ENCODE measurements at places on chromosomes 16 and 17.
A peak's percentile ranks its signal among the peaks of the same experiment; 100 is the strongest.

- no peak for DNase-seq
Measured at GRCh38 chr16:26697807-26698206, 368.9 kb upstream of the C16orf82 start.

DNA sequence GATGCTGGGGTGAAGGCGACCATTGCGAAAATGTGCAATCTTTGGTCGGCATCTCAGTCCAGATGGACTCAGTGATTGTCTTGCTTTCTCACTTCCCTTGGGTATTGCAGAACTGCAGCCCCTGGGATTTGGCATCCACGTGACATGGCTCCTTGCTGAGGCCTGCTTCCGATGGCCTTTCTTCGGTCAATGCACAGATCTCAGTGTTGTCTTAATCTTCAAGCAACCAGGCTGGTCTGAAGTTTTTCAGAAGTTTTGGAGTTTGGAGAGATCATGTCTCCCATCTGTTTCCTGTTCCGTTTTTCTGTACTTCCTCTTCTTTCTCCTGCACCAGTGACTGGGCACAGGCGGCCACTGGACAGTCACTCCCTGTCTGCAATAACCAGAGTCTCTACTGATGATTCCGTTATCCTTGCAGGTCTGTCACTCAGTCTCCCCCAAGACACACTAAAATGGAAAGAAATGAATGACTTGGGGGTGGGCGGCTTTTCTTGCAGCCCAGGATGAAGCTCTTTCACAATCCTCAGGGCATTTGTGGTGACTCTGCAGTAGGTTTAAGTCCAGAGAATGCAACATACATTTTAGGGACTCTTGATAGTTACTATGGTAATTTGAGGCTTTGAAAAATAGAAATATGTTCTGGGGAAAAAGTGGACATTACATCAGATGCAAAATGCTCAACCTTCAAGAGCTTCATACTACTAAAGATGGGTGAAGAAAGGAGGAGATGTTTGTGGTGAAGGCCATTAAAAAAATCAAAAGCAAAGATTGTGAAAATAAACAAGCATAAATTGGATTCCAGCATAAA lies 106.3 kb upstream of the ZFHX3 start:
- DNase-seq, result peak; percentile 83

DNA sequence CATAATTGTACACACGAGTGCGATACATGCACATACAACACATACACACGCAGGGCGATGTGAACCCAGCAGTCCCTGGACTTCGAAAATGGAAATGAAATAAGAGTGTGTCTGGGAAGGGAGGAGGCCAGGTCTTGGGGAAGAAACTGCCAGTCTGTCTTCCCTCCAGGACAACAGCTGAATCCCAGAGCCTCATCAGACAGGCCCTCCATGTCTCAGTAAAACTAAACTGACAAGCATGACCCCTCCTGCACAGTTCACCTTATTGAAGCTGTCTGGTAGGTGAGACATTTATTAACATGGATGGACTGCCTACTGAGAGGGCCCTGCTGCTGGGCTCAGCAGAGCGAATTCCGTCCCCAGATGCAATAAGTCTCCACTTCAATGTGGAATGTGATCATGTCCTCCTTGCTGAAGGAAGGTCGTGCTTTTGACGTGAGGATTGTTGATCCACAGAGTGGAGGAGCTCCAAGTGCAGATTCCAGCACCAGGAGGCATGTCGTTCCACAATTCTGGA lies 117.4 kb downstream of the SOX9 start:
- DNase-seq, result no peak

DNA sequence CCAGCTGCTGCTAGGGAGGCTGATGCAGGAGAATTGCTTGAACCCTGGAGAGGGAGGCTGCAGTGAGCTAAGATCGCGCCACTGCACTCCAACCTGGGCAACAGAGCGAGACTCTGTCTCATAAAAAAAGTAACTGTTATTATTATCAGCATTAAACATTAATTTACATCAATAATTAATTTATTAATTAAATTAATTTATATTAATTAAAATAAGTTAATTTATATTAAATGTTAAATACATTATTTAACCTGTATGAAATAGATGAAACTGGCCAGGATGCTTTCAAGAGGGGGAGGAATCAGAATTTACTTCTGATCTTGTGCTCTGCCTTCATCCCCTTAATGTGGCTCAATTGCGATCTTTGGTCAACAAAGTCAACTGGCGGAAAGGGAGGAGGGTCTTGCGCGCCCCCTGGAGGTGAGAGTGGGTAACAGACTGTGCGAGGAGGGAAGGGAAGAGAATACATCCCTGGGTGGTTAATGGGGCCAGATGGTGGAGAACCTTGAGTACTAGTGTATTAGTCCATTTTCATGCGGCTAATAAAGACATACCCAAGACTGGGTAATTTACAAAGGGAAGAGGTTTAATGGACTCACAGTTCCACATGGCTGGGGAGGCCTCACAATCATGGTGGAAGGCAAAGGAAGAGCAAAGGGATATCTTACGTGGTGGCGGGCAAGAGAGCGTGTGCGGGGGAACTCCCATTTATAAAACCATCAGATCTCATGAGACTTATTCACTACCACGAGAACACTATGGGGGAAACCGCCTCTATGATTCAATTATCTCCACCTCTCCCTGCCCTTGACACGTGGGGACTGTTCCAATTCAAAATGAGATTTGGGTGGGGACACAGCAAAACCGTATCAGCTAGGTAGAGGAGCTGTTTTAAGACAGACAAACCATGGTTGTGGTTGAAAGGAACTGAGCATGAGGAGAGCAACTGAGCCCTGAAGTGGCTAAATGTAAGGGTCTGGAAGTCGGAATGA lies 15.7 kb upstream of the CPPED1 start:
- peak; percentile 26 for DNase-seq

- DNase-seq, result peak; percentile 36
Measured at GRCh38 chr16:57536306-57537193, at the start of gene CCDC102A. Gene CCDC102A, minus strand, starts transcription at chr16:57536571. Its CDS starts 7,394 bp downstream, at chr16:57529177.

GRCh38 chr16:30541502-30542329 lies 7.1 kb upstream of the ZNF747 start:
- no peak for DNase-seq

- no peak for DNase-seq
Measured at GRCh38 chr16:78288888-78289287, 189.4 kb downstream of the WWOX start.

DNA sequence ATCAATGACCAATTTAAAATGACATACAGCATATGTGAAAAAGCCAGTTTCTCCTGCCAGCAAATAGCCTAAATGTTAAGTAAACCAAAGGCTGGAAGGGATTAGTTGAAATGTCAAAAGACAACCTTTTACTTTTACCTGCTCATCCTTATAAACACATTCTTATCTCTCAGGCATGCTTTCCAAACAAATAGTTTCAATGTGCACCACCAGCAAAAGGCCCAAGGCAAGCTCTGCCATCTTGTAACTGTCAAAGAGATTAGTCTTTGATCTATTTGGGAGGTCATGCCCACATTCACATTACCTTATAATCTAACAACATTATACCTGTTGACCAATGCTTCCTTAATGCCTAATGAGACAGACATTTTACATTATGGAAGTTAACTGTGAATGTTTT lies 132.2 kb upstream of the NACA2 start:
- no peak for DNase-seq

- DNase-seq, result no peak
Measured at GRCh38 chr17:67328026-67328425, 38.4 kb downstream of the PSMD12 start.

GRCh38 chr16:89553733-89554132 lies 6.7 kb upstream of the RPL13 start:
- no peak for DNase-seq

DNA sequence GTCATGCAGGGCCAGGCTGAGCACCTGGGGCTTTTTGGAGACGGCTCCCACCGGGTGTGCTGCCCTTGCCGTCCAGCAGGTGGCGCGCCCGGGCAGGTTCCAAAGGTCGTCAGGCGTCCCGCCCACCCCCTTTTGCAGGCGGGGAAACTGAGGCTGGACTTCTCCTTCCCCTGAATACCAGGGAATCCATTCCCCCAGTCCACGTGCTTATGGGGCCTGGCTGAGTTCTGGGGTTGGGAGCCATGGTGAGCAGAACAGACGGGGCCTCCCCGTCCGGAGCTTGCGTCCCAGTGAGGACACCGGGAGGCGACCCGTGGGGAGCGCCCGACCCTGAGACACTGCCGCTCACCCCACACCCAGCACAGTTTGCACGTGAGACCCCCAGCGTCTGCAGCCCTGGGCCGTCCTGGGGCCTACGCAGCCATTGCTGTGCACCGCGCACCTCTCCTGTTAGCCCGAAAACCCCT lies 51.8 kb upstream of the JPH3 start:
- no peak for DNase-seq

DNA sequence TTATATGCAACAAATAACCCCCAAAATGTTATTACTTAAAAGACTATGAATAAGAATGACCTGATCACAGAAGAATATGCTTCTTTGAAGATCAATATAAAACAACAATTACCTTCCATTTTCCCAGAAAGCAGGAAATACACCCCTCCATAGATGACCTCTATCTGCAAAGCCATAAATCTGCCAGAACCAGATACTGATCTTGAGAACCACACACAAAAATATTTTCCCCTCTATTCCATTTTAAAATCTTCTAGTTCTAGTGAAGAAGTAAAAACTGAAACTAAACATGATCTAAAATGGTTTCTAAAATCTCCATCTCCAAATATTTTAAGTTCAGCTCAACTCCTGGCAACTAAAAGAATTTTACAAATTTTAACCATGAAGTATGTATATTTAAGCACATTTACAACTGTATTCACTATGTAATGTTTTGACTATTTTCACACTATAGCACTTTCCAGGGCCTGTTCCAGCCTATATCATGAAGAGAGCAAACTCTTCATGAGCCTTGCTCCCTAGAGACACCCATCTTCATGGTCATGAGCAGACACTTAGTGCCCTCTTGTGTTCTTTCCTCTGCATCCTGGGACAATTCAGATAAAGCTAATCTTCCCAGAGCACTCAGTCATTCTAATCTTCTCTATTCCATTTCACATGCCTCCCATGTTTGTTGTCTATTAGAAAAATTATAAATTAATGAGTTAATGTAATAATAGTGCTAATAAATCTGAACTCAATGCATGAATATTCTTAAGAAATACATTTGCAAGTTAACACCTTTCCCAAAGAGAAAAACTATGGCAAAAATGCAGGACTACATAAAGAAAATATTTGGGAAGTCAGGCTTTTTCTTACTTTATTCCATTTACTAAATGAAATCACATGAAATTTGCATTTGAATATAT lies 87.0 kb downstream of the HELZ start:
- DNase-seq, result no peak

GRCh38 chr17:879546-880442 lies 97.6 kb downstream of the MRM3 start:
- no peak for DNase-seq

- DNase-seq, result no peak
Measured at GRCh38 chr17:55722742-55723487, at the start of gene TMEM100. Gene TMEM100, minus strand, starts transcription at chr17:55722864. Its CDS starts 1,794 bp downstream, at chr17:55721070.

DNA sequence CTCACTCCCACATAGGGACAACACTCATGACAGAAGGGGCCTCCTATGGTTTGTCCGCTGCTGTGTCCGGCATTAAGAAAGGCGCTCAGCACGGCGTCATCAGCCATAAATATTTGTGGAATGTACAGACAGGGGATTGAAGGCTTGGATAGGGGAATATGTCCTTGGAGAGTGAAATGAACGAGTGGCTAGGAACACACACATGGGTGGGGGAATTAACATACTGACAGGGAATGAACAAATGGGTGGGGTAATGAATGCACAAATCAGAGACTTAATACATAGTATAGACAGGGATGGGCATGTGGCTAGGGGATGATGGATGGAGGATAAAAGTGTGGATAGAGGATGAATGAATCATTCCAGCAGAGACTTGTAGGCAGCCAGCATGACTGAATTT lies 154.0 kb upstream of the HSBP1 start:
- DNase-seq, result no peak

DNA sequence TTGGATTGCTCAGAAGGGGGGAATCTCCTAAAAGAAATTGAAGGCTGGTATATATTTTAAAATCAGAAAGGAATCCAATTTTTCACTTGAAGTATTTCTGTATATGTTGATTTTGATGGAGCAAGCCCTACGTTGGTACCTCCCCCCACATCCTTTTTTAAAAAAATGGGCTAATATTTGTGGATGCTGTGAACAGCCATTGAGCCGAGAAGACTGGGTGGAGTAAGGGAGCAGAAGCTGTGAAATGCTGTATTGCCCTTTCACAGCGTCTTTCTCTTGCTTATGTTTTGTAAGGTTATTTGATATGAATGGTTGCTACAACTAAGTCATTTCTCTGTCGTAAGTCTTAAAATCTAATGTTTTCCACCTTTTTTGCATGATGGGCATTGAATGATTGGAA lies 2.3 kb downstream of the PAFAH1B1 start:
- DNase-seq, result no peak

GRCh38 chr16:85173146-85173980 lies 61.1 kb upstream of the CIBAR2 start:
- DNase-seq, result no peak

GRCh38 chr17:60538726-60539125 lies 12.7 kb upstream of the APPBP2 start:
- DNase-seq, result no peak

- DNase-seq, result no peak
Measured at GRCh38 chr17:71757156-71757555, 363.7 kb upstream of the SOX9 start.

- no peak for DNase-seq
Measured at GRCh38 chr16:78461087-78461486, 361.6 kb downstream of the WWOX start.

- no peak for DNase-seq
Measured at GRCh38 chr16:68792465-68793324, 50.6 kb upstream of the TANGO6 start.

GRCh38 chr16:1169285-1170075 lies 16.6 kb downstream of the CACNA1H start:
- DNase-seq, result no peak

GRCh38 chr17:1169221-1169928 lies 10.4 kb downstream of the ABR start:
- DNase-seq, result no peak

DNA sequence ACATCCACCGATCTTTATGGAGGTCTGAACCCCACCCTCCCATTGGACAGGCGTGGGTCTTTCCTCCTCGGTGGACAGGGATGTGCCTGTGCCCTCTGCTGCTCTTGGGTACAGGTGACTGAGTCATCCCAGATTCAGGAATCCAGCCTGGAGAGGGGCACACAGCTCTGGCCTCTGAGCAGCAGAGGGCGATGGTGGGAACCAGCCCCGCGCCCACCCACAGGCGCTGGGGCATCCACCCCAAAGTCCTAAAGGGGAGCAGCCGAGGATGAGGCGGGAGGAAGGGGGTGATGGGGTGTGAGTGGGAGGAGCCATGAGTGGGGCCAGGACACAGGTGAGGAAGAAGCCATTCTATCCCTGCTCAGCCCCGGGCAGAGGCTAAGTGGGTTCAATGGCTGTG lies 35.0 kb downstream of the ENGASE start:
- no peak for DNase-seq

GRCh38 chr17:79836972-79837887 lies 2.0 kb downstream of the CBX4 start:
- no peak for DNase-seq

GRCh38 chr17:68301438-68301959 lies 10.2 kb downstream of the ARSG start:
- DNase-seq, result no peak

DNA sequence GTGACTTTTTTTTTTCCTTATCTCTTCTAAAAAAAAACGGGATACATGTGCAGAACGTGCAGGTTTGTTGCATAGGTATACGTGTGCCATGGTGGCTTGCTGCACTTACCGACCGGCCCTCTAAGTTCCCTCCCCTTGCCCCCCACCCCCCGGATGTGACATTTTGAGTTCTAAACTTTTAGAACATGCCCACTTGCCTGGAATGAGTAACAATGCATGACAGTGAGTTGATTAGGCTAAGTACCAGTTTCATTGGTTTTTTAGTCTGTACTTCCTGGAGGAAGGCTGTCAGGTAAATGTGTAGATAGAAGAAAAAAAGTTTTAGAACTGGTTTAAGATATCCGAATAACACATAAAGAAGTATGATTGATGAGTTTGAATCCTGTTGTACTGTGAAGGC lies 4.0 kb downstream of the BPTF start:
- no peak for DNase-seq

All from KG1 (cell line).